ENCODE measurements at places on chromosomes 2 and 18.

- no peak for DNase-seq
Observed at GRCh38 chr18:45981821-45982220, 14.7 kb upstream of the EPG5 start.

DNA sequence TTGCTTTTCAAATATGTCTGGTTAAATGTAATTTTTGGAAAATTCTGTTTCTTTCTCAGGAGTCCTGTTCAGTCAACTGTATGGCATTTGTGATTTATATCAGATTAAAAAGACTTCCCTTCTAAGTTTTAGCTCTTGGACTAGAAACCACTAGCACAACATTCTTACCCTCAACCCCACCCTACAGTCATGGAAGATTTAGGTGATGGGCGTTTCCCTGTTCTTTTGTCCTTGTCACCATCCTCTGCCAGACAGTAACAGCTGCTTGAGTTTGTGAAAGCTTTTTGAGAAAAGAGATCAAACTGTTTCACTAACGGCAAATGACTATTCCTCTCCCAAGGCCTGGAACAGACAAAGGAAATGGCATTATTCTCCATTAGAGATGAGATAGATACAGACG is 31.8 kb downstream of the SERPINB5 start:
- no peak for DNase-seq

- no peak for DNase-seq
Observed at GRCh38 chr18:36366994-36367839, 69.7 kb downstream of the FHOD3 start.

- no peak for DNase-seq
Observed at GRCh38 chr2:100976645-100977391, 25.3 kb upstream of the RPL31 start.

- DNase-seq = no peak
Observed at GRCh38 chr2:68316111-68316510, 3.6 kb downstream of the CNRIP1 start.

Measured in mammary epithelial cell (primary cell).